ENCODE measurements at places on chromosomes 2 and 18.

DNA sequence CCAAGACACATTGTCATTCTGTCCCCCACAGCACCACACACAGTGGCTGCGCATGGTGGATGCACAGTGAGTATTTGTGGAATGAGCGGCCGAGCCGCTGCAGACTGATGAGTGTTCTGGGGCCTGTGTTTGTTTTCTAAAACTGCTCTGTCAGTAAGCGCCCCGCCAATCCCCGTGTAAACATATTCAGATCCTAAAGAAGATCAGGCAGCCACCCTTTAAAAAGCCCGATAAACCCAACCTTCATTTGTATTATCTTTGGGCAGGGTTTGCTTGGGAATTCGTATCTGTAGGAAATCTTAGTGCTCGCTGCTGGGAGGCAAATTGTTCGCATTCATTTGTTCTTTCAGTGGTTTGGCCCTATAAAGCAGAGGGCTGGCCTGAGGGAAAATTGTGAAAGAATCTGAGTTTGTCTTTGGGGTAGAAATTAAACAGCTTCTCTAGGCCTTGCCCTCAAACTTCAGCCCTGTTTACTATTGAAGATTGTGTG, 68.6 kb downstream of the TGOLN2 start:
- DNase-seq: no peak

DNA sequence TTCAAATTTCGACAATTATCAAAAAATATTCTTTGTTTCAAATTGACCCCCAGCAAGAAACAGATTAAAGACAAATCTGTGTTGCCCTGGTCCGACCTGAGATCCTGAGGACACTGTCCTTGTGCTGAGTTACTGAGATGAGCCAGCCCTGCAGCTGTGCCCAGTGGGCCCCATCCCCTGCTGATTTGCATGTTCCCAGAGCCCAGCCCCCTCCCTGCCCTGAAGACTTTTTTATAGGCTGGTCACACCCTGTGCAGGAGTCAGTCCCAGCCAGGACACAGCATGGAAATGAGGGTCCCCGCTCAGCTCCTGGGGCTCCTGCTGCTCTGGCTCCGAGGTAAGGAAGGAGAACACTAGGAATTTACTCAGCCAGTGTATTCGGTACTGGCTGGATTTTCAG, 31.4 kb upstream of the ZNG1B start:
- peak; percentile 82 for DNase-seq

- peak; percentile 85 for DNase-seq
Observed at GRCh38 chr2:130744287-130745117, 10.8 kb upstream of the AMER3 start.

- no peak for DNase-seq
Observed at GRCh38 chr2:239978411-239978810, 46.7 kb downstream of the NDUFA10 start.

GRCh38 chr18:3652380-3653262, 202.6 kb downstream of the TGIF1 start:
- no peak for DNase-seq

DNA sequence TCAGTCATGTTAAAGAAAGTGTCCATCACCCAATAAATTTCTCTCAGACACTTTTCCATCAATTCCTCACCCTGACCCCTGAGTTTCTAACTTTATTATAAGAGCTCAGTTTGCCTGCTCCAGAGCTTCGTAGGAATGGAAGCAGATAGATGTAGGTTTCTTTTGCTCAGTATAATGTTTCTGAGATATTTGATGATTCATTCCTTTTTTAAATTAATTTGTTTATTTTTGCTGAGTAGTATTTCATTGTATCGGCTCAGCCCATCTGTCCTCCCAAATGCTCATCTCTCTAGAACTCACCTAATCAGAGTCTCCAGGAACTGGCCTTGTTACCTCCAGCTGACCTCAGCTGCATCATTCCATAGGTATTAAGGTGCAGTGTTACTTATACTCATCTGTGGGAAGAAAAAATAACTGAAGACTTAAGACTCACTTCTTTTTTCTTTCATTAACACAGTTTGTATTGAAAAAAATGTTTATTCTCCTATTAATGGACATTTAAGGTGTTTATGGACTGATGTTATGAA, 11.9 kb upstream of the BCL2L11 start:
- no peak for DNase-seq

GRCh38 chr2:80148906-80149305, 155.6 kb downstream of the LRRTM1 start:
- DNase-seq: no peak

DNA sequence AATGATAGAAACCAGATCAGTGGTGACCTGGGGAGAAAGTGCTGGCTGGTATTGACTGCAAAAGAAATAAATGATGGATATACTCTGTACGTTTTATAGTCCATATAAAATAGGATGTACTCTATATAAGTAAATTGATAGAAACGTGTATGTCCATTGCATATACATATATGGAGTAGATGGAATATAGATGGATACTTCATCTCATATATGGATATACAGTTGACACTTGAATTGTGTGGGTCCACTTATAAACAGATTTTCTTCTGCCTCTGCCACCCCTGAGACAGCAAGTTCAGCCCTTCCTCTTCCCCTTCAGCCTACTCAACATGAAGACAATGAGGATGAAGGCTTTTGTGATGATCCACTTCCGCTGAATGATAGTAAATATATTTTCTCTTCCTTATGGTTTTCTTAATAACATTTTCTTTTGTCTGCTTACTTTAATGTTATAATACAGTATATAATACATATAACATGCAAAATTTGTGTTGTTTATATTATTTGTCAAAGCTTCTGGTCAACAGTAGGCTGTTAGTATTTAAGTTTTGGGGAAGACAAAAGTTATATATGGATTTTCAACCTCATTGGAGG, 76.1 kb upstream of the MYCN start:
- no peak for DNase-seq

GRCh38 chr2:60109744-60110143, 443.7 kb downstream of the BCL11A start:
- no peak for DNase-seq

DNA sequence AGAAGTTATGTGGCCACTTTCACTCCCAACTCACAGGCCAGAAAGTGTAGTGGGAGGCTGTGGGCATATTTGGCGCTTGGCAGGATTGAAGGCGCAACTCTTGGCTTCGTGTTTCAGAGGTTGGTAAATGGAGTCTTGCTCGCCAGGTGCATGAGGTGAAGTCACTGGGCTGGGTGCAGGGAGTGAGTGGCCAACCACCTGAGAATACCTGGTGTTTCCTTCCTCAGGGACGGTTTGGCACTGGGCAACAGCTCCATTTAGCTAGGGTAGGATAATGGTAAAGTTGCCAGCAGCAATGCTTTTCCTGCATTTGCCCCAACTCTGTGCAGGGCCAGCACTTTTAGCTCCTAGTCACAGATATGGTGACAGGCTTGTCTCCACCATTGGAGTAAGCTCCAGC, 115.9 kb downstream of the AGAP1 start:
- DNase-seq: no peak

- no peak for DNase-seq
Observed at GRCh38 chr2:127400533-127400896, 12.7 kb upstream of the MAP3K2 start.

- no peak for DNase-seq
Observed at GRCh38 chr2:229339618-229340017, 68.5 kb upstream of the PID1 start.

DNA sequence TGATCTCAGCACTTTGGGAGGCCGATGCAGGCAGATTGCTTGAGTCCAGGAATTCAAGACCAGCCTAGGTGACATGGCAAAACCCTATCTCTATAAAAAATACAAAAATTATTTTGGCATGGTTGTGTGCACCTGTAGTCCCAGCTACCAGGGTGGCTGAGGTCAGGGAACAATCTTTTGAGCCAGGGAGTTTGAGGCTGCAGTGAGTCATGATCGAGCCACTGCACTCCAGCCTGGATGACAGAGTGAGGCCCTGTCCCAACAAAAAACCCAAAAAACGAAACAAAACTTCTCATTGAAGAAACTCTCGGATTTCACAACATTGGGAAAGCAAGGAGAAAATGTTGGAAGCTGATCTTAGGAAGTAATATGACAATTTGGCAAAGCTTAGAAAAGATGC, 317.3 kb upstream of the MGAT5 start:
- no peak for DNase-seq

DNA sequence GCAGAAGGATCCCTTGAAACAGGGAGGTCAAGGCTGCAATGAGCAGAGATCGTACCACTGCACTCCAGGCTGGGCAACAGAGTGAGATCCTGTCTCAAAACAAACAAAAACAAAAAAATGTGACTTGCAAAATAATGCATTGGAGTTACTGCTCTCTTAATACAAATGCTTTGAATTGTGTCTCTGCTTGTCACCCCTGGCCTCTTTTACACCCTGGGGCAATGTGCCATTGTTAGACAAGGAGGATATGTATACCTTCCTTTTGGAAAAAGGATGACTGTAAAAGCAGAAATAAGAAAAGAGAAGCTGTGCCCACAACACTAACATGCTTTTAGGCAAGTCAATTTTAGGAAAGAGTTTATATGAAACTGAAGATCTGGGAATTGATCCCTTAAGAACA, 20.8 kb upstream of the C2orf74 start:
- DNase-seq: no peak

DNA sequence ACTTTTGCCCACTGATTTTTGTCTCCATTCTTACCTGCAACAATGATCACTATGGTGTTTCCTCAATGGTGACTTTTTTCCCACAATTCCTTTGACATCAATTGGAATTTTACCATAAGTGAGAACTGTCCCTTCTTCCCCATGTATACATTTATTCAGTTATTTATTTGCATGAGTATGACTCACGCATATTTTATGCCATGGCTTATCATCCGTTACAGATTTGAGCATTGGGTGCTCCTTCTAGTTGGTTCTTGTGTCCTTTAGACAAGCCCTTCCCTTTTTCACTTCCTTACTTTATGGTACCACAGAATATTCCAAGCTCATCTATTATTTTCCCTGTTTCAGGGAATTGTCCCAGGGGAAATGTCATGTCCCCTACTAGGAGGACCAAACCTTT, 7.6 kb downstream of the COX5B start:
- DNase-seq: no peak

GRCh38 chr18:35837922-35838496, 134.5 kb upstream of the RMP24 start:
- DNase-seq: no peak

DNA sequence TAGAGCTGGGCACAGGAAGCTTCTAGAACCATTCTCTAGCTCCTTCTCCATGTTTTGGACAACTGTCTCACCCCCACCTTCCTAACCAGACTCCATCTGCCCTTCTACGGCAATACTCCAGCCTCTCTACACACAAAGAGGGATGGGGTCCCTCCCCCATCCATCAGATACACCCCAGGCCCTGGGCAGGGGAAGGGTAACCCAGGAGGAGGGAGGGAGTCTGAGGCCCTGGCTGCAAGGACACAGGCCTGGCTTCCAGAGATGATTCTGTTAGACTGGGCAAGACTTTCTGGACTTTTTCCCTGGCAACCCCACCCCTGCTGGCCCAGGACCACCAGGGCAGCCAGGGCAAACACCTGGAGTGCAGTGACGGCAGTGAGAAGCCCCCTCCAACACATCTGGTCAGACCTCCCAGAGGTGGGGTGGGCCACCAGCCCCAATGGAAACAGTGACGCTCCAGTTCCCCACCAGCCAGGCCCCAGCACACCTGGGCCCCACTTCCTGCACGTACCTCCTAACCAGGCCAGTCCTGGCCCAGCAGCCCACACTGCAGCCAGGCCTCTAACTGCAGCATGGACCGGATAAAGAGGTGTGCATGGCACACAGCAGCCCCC, 6.5 kb downstream of the CYP26B1 start:
- DNase-seq: peak; percentile 6

DNA sequence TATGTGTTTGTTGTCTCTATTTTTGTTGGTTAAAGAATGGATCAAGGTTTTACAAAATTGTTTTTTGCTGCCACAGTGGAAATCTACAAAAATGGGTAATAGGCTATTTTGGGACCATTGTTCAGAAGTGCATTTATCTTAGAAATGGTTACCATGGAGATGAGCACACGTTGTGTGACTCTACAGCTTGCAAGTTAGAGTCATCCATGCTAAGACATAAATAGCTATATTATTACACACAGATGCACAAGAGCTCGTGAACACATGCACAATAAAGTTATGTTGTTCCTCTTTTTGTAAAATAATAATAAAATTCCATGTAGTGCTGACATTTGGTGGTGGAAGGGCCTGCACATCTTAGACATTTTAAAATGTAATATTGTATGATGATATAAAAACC, 15.5 kb upstream of the DUSP19 start:
- no peak for DNase-seq

DNA sequence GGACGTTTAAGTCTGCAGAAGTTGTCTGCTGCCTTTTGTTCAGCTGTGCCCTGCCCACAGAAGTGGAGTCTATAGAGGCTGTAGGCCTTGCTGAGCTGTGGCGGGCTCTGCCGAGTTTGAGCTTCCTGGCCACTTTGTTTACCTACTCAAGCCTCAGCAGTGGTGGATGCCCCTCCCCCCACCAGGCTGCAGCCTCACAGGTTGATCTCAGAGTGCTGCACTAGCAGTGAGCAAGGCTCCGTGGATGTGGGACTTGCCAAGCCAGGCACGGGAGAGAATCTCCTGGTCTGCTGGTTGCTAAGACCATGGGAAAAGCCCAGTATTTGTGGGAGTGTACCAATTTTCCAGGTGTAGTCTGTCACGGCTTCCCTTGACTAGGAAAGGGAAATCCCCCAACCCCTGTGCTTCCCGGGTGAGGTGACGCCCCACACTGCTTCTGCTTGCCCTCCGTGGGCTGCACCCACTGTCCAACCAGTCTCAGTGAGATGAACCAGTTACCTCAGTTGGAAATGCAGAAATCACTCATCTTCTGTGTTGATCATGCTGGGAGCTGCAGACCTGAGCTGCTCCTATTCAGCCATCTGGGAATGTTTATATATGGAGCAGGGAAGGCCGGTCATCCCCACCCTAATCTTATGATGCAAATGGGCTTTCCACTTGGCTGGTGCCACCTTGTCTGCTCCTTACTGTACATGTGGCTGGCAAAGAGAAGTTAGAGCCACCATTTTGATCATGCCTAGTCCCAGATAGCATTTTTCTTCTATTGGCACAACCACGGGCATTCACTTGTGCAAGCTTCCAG, 156.9 kb upstream of the ITGA6 start:
- DNase-seq: peak; percentile 55

GRCh38 chr18:12839057-12839525, 44.9 kb downstream of the PTPN2 start:
- DNase-seq: no peak

GRCh38 chr2:62968668-62969067, 82.0 kb upstream of the OTX1 start:
- no peak for DNase-seq

DNA sequence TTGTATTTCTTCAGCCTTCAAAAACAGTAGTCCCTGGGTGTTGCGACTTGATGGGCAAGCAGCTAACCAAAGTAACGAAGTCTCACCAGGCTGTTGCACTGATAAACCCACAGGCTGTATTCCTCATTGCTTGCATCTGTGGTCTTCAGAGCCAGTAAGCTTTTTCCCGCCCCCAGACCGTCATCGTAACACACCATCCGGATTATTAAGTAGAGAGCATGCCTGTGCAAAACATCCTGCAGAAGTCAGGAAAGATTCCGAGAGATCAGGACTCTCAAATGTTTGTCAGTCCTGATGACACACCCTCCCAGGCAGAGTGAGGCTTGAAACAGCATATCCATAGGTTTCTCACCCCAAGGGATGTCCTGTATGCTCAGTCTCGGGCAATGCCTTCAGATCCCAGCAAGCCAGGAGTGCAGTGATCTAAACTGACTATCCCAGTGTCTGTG, 15.9 kb downstream of the ITGB1BP1 start:
- DNase-seq: peak; percentile 34

GRCh38 chr2:6441800-6442199, 423.9 kb downstream of the CMPK2 start:
- peak; percentile 56 for DNase-seq
